ENCODE measurements at places on chromosomes 6 and 20.

- no peak for DNase-seq
These were observed 99.2 kb upstream of the SYNDIG1 start for GRCh38 chr20:24370249-24370648.

DNA sequence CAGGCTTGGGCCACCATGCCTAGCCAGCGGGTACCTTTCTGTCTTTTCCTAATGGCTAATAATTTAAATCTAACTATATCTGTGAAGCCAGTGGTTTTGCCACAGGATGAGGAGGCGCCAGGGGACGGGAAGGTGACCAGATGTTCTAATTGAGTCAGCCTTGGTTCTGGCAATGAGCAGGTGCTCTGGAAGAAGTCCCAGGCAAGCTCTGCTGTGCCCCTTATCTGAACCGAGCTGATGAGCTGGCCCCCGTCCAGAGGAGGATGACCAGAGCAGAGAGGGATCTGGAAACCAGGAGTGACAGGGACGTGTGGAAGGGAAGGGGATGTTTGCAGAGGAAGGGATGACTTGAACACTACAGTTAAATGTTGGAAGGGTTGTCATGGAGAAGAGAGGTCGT lies 46.7 kb downstream of the SLC35D3 start:
- DNase-seq = no peak

GRCh38 chr6:119273272-119274196 lies 76.0 kb downstream of the MAN1A1 start:
- no peak for DNase-seq

DNA sequence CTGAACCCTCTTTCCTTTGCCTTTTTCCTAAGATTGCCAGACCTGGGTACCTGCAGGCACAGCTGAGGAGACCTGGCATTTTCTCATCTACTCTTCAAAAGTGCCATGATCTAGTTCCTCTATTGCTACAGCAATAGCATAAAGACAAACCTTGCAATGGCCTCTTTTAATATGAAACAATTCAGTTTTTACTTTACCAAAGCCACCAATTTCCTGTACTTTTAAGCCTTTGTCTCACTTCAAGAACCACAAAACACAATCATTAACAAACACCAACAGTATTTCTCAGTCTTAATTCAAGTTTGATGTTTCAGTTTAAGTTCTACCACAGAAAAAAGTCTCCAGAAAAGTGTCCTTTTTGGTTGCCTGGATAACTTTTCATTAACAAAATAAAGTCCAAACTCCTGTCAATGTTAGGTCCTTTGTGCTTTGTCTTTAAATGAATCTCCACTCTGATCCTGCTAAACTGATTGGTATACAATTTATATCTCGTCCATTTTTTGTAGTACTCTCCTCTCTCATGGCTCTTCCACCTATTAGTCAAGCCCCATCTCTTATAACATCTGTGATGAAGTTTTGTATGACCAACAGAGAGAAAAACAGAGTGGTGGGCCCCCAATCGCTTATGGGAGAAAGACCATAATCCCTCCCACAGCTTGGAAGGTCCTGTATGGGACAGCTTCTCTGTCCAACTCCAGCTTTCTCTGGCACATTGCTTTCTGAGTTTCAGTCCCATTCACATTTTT lies 50.5 kb upstream of the THEMIS start:
- no peak for DNase-seq

GRCh38 chr6:568954-569523 lies 87.9 kb downstream of the HUS1B start:
- DNase-seq = no peak

GRCh38 chr6:71289039-71289801 lies 609 bp downstream of the OGFRL1 start:
- no peak for DNase-seq

- no peak for DNase-seq
These were observed 211.6 kb upstream of the MARCKS start for GRCh38 chr6:113645576-113645970.

DNA sequence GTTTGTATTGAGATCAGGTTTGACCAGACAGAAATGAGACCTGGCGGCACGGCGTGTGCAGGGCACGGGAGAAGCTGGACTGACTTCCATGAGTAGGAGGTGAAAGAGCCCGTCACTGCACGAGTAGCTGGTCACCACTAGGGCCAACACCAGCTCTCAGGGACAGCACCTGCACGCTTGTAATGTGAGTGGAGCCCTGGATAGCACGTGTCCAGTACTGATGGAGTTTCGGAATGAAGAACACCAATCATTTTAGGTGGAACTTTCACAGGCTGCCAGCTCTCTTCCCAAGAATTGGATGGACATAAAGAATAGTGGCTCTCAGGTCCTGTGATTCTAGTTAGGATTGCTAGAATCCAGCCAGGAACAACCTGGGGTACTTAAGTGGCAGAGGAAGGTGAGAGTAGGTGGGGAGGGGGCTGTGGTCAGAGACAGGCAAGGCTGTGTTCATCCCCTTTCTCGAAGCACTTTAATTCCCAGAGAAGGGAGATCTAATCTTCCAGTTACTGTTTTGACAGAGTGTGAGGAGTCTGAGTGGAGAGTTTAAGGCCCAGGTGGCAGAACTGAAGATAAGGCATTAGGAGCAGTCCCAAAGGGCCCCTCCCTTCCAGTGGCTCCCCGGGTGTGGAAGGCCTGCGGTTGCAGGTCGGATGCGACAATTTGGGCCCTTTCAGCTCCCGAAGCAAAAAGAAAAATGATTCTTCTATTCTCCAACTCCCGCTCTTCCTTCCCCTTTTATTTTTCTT lies 314.8 kb downstream of the QKI start:
- DNase-seq = no peak

GRCh38 chr6:113450061-113450465 lies 407.1 kb upstream of the MARCKS start:
- DNase-seq = no peak

GRCh38 chr6:7594579-7595125 lies 4.7 kb downstream of the SNRNP48 start:
- no peak for DNase-seq

- no peak for DNase-seq
These were observed 60.4 kb downstream of the FOXO3 start for GRCh38 chr6:108621117-108621516.

DNA sequence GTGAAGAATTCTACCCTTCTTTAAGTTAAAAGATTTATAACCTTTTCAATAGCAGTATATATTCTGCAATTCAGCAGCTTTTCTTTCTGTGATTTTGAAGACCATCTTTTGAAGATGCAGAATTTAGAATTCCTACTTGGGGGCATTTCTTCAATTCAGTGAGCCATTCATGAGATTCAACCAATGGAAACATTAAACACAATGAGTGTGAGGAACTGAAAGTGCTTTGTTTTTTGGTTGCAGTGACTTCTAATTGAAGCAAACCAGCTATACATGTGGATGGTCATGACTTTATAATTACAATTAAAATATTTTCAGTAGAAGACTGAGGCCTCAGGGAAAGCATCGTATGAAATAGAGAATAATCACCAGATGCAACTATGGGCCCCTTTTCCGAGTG lies 108.3 kb downstream of the CARMIL1 start:
- DNase-seq = no peak

Measured in activated B cell treated with CpG ODN at 0.5 μM for 24 hours (primary cell).